ENCODE measurements at places on chromosomes 4 and X.

- no peak for DNase-seq
Measured at GRCh38 chr4:43560047-43560446, 667.5 kb downstream of the GRXCR1 start.

- DNase-seq = no peak
Measured at GRCh38 chrX:69151866-69152284, 13.4 kb downstream of the PJA1 start.

GRCh38 chr4:42654631-42655268, 2.2 kb downstream of the ATP8A1 start:
- DNase-seq = no peak

DNA sequence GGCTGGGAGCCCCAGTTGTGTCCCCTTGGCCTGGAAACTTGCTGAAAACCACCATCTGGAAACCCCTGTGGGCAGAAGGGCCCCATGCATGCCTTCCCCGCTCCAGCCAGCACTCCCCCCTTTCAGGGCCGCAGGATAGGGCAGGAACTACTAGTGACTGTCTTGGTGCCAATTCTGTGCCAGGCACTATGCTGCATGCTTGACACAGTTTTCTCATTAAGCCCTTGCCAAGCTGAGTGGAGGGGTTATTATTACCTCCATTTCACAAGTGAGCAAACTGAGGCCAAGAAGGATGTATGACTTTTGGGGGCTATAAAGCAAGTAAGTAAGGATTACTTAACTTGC, 73.6 kb upstream of the PJA1 start:
- peak; percentile 39 for DNase-seq

DNA sequence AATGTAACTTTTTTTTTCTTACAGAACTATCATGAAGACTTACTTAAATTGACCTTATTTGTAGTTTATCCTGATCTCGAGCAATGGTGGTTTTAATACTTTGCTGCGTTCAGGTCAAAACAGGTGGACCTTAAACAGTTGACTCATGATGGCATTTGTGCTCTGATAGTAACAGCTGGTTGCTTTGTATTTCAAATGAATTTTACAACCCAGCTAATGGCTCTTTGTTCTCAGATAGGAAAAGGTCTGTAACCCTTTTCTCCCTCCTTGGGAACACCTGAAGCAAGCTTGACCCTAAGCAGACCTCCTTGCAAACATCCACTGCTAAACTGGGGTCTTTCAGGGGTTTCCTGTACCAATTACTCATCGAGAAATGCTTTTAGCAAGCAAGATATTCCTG, 79.2 kb downstream of the F11 start:
- DNase-seq = no peak

DNA sequence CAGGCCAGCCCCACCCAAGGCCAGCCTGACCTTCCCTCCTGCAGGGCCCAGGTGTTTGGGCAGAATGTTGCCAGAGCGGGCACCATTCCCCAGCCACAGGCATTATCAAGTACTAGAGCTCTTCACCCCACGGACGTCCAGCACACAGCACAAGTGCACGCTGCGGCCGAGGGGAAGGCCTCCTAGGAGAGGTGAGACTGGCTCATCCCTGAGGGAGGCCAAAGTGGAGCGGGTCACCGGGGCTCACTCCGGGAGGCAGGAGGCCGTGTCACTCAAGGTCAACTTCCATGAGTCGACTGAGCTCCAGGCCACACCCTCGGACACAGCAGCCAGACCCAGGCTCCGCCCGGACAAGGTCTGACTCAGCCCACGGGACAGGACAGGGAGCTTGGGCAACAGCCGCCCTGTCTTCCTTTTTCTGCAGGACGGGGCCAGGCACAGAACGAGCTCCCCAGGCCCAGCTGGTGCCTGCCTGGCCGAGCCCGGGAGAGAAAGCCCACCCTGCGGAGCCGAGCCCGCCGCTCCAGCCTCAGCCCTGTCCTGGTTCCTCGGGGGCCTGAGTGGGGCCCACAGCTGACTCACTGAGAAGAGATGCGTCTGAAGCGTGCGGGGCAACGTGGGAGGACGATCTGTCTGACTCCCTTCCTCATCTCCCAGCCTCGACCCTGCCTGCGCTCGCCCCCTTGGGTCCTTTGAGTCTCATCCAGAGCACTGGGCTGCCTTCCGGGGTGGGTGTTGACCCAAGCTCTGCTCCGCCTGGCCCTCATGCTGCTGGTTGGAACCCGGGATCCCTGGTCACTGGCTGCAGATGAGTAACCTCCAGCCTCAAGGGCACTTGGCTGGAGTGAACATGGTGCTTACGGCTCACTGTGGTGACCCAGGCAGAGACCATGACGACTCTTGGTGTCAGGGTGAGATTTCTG, 1.6 kb downstream of the SLC49A3 start:
- DNase-seq = peak; percentile 94

- no peak for DNase-seq
Measured at GRCh38 chr4:105966051-105966450, 70.8 kb downstream of the NPNT start.

DNA sequence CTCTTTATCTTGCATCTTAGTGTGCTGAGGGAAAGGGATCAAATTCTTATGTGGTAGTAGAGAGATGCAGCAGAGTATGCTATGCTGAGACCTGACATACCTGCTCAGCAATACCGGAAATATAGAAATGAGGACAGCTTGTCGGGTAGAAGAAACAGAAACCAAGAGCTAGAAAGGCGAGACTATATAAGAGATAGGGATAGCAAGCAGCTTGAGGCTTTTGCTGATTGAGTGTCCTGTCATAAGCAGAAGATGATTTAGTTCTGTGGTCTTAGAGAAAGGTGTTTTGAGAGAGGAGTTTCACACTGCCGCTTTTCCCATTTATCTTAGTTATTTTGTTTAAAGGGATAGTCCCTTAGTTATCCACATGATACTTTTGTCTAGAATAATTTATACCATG, 31.7 kb downstream of the USP9X start:
- no peak for DNase-seq

DNA sequence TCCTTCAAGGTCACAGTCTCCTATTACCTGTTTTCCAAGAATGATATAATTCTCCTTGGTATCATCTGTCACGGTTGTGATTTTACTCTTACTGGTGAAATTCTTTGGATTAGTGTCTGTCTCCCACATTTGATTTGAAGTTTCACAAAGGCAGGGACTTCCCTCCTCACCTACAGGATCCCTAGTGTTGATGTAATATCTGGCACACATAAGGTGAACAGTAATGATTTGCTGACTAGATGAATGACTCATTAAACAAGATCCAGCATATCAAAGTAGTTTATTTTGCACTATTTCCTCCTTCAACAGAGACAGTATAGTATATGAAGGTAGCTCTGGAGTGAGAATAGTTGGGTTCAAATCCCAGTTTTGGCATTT, 135.3 kb upstream of the IL1RAPL2 start:
- DNase-seq = no peak

- no peak for DNase-seq
Measured at GRCh38 chrX:35115205-35115604, 172.6 kb downstream of the FAM47B start.

DNA sequence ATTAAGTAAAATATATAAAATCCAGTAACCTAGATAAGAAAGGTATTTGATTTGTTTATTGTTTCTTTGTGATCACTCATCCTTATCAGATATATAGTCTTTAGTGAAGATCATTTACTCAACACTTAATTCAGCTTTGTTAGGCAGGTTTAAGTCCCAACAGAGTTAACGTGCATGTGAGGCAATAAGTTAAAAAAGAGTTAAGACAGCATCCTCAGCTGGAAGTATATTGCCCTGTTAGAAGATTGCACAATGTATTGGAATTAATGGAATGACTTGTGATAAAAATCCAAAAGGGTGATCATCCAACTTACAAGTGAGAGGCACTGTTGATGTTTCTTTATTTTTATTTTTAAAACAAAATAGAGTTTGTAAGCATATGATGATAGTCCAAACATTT, 1162.1 kb downstream of the RAPGEF2 start:
- no peak for DNase-seq

DNA sequence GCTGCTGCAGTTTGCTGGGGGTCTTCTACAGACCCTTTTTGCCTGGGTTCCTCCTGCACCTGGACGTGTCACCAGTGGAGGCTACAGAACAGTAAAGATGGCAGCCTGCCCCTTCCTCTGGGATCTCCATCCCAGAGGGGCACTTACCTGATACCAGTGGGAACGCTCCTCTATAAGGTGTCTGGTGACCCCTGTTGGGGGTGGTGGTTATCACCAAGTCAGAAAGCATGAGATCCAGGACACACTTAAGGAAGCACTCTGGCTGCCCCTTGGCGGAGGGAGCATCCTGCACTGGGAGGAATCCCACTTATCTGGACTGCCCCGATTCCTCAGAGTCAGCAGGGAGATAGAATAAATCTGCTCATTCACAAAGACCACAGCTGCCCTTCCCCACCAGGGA, 218.9 kb upstream of the GALNTL6 start:
- no peak for DNase-seq

GRCh38 chr4:185712350-185713024, 99.5 kb downstream of the SORBS2 start:
- peak; percentile 36 for DNase-seq

DNA sequence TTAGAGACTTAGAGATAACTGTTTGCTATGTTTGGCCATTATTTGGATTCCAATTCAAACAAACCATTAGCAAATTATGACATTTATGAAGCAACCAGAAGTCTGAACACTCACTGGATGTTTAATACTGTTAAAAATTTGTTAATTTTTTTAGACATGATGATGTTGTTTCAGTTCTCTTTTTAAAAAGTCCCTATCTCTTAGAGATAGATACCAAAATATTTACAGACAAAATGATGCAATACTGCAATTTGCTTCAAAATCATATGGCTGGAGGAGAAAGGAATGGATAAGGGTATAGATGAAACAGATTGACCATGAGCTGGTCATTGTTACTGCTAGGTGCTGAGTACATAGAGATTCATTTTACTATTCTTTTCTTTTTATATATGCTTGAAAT, 534.6 kb downstream of the BCOR start:
- DNase-seq = no peak

GRCh38 chr4:26360864-26361263, 40.0 kb downstream of the RBPJ start:
- no peak for DNase-seq

DNA sequence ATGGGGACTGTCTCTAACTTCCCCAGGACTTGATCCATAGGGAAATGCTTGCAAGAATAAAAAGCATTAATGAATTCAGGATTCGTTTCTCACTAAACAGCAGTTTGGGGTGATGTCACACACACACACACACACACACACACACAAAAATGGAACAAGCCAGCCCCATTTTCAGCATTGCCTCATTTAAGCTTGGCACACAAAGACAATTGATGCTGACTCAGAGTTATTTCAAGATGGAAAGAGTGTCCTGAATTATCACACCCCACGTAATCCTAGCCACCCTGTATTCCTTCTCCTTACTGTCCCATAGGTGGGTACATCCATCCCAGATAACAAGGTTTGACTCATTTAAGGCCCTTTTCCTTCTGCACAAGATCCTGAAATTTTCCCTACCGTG, 345.1 kb upstream of the HS3ST1 start:
- DNase-seq = no peak

DNA sequence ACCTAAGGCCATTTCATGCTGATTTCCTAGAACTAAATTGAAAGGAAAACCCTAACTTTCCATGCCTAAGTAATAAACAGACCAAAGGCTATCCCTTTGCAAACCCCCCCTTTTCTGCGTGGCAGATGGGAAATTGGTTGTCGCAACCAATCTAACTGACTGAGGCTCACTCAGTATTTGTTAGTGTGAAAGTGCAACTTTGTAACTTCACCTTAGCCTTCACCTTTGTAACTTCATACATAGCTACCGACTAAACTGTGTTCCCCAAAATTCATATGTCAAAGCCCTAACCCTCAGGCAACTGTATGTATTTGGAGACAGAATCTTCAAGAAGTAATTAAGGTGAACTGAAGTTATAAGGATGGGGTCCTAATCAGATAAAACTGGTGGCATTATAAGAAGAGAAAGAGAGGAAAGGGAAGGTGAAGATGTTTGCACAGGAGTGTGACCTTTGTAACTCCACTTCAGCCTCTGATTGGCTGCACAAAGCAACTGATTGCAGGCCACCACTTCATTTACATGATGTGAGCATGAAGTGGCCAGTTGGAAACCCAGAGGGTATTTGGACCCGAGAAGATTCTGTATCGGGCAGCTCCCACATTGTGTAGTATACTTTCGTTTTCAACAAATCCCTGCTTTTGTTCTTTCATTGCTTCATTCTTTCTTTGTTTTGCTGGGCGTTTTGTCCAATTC, 4.9 kb upstream of the TMEM33 start:
- no peak for DNase-seq

DNA sequence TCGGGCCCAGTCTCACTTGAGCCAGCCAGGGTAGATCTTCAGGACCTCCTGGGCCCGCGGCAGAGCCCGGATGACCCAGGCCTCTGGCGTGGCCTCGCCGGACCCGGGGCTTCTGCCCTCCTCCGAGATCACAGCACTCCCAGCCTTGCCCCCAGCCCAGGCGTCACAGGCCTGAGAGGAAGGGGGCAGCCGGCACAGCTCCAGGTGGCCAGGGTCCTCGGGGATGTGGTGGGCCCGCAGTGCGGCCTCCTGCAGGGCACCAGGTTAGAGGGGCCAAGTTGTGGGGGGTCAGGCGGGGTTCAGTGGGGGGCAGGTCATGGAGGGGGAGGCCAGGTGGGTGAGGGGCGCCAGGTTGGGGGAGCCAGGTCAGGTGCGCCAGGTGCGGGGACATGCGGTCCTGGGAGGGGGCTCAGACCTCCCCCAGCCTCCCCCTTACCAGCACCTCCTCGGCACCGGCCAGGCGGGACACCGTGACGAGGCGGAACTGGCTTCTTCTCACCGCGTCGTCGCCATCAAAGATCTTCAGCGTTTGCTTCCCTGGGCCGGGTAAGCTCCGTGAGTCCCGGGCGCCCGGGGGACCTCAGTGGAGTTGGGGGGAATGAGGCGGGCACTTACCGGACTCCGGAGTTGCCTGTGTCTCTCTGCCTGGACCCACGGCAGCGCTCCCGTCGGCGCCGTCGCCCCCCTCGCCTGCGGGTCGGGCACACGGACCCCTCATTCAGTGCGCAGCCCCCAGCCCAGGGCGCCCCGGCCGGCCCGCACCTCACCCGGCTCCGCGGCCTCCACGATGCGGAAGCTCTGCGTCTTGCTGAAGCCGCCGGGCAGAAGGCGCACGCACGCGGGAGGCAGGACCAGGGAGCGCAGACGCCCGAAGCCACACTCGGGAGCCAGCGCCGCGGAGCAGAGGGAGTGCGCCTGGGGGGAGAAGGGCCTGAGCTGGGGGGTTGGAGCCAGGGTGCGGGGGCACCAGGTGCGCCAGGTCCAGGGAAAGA, 6.0 kb downstream of the DGKQ start:
- DNase-seq = no peak

DNA sequence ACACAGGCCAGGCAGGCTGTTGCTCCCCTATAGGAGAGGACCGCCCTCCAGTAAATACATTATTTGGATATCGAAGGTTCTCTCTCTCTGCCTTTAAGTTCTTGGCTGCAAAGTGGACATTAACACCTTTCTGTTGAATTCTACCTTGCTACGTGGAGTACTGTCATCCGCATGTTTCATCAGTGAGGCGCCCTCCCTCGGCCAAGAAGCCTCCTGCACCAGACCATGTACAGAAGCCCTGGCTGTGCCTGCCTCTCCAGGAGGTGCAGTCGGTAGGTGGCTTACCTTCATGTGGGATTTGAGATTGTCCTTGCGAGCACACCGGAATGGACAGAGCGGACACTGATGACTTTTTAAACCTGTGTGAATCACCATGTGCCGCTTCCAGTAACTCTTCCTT, 46.7 kb downstream of the ZNF827 start:
- DNase-seq = no peak

GRCh38 chrX:107677501-107677901, 49.2 kb downstream of the PRPS1 start:
- no peak for DNase-seq

All from left ventricle myocardium superior (tissue), 1 donor.